Upper lobe of left lung (tissue), 6 donors: ENCODE measurements at places on chromosomes 7 and 10. TPM values are rescaled to one million over a fixed set of nuclear protein-coding genes. Genes with fewer than 3 reads are reported as not detected.

DNA sequence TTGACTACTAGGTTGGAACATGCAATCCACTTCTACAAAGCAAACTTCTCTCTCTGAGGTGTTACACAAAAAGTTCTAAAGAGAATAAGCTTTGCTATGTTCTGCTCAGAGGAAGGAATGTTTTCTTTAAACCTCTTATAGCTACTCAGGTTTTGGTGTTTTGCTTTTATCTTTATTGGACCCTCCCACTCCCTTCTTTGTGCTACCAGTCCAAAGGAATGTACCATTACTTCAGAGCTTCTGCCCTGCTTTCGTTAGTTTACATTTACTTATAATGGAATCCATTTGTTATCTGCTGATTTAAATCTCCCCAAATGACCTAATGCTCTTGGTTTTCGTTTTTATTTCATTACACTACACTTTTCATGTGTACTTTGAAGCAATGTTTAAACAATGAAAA is 154.9 kb downstream of the ATE1 start:
- no peak for DNase-seq

DNA sequence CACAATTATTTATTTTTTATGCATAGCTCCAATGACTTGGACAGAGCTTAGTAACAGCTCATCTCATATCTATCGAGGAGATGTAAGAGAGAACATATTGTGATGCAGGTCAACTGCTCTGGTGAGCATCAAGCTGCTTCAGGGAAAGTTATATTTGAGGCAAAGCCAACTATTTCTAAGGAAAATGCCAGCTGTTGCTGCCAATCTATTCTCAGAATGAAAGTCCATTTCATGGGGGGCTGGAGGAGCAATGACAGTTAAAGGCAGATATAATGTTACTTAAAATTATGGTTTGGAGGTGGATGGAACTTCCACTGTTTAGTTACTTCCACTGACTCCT is 424.8 kb downstream of the KIF20B start:
- DNase-seq = no peak

The ZNF467 gene
- 10.6 TPM for total RNA-seq

GRCh38 chr10:124792998-124793352 is 1.3 kb upstream of the EEF1AKMT2 start:
- no peak for DNase-seq

The HYAL4 gene
- not detected for total RNA-seq

The AGMO gene
- not detected for total RNA-seq

The FRMPD2 gene
- 5.0 TPM for total RNA-seq

The OGDHL gene
- not detected for total RNA-seq

DNA sequence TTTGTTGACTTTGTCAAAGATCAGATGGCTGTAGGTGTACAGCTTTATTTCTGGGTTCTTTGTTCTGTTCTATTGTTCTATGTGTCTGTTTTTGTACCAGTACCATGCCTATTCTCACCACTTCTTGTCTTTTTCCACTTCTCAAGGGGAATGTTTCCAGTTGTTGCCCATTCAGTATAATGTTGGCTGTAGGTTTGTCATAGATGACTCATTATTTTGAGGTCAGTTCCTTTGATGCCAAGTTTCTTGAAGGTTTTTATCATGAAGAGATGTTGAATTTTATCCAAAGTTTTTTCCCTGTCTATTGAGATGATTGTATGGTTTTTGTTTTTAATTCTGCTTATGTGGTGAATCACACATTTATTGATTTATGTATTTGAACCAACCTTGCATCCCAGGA is 216.7 kb upstream of the RNF32 start:
- DNase-seq = no peak
